Vagina (tissue), 2 donors: ENCODE measurements at places on chromosomes 1 and 21.

DNA sequence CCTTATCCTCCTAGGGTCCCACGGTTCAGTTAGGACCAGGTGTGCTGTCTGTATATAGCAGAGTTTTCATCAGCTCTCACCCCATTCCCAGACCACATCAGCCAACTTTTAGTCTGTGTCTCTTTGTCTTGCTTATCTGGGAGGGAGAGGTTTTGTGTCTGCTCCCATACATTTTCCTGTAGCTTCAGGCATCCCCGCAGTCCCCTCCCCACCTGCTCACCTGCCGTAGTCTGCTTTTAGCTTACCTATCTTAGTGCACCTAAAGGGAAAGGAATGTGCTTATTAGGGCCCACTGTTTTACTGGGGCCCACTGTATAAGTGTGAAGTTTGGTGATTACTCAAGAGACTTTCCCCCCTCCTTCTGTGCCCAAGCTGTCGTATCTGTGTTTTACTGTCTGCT is 225.1 kb downstream of the PLA2G4A start:
- DNase-seq = no peak

DNA sequence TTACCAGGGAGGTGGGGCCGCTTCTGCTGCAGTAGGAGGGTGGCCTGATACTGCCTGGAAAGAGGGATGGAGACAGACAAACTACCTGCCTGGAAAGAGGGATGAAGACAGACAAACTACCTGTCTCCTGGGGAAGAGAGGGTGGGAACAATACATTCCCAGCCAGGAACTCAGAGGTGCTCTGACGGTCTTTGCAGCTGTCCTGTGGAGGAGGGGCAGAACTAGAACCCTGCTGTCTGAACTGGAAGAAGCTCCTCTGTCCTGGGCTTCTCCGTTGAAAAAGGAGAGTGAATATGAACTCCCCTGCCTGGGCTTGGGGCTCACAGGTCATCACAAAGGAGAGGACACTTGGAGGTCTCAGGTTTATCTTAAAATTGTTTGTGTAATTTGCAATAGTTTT is 40.3 kb upstream of the ETV3 start:
- DNase-seq = no peak

DNA sequence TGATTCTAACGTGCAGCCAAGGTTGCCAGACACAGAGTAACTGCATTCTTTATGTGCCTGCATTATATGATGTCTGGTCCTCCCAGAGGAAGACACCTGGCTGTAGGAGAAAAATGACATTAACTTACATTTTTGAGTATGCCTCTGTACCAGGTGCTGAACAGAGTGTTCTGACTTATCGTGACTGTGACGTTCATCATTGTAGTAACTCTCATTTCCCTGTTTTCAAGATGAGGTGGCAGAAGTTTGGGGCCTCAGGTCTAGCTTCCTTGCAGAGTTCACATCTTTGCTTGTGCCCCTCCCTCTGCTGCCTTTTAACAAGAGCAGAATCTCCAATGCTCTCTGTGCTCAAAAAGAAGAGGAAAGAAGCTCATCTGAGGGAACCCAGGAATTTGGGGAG is 488.0 kb downstream of the AJAP1 start:
- no peak for DNase-seq

DNA sequence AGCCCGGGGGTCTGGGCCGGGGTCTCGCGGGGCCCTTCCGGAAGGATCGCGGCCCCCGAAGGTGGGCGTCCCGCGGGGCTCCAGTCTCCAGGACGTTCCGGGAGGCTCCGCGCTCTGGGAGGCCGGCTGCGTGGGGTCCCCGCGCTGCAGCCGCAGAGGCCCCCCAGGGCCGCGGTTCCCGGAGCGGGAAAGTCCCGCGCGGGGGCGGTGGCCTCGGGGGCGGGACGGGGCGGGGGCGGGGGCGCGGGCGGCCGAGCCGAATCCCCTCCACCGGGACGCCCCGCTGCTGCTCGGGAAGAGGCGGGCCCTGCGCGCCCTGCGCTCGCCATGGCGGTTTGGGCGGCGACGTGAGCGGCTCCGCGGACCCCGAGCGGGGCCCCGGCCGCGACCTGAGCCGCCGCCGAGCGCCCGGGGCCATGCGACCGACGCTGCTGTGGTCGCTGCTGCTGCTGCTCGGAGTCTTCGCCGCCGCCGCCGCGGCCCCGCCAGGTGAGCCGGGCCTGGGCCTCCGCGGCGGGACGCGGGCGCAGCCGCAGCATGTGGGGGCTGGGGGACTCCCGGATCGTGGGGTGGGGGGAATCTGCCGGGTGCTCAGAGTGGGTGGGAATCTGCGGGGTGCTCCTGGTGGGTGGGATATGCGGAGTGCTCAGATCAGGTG is at the start of gene IFNGR2:
IFNGR2 (plus strand) TSS at position 286 of the 658 bp plus-strand sequence; CDS start at position 417, 131 bp downstream.
- DNase-seq = no peak

- no peak for DNase-seq
These were observed 69.1 kb upstream of the ZP4 start for GRCh38 chr1:237959838-237960237.

- no peak for DNase-seq
These were observed 18.0 kb upstream of the PTAFR start for GRCh38 chr1:28194326-28195035.

- DNase-seq = no peak
These were observed 5.6 kb upstream of the BSND start for GRCh38 chr1:54993140-54993539.

- DNase-seq = no peak
These were observed 224.0 kb upstream of the SNX7 start for GRCh38 chr1:98437540-98437939.
